Activated T-helper 1 cell treated with anti-CD3 and anti-CD28 coated beads, Interleukin-12 subunit alpha, Interleukin-12 subunit beta, Interleukin-2, Interleukin-4 antibody, amounts not matched to agents 30 ng/mL and 10 ng/mL and 1 ng/mL, durations not matched to agents 14 hours and 24 hours and 36 hours (primary cell): ENCODE measurements at places on chromosomes 1 and 21. TPM values are rescaled to one million over a fixed set of nuclear protein-coding genes. Genes with fewer than 3 reads are reported as not detected.

The GREM2 gene
- 0.05 TPM in 2 replicates for total RNA-seq

The MXRA8 gene
- total RNA-seq, result 0.18 and 0.20 TPM in 2 replicates

The MPZL1 gene
- total RNA-seq, result 40.8 and 40.9 TPM in 2 replicates

The KRTCAP2 gene
- 230 and 238 TPM in 2 replicates for total RNA-seq

The ACBD3 gene
- total RNA-seq, result 23.6 and 26.0 TPM in 2 replicates

DNA sequence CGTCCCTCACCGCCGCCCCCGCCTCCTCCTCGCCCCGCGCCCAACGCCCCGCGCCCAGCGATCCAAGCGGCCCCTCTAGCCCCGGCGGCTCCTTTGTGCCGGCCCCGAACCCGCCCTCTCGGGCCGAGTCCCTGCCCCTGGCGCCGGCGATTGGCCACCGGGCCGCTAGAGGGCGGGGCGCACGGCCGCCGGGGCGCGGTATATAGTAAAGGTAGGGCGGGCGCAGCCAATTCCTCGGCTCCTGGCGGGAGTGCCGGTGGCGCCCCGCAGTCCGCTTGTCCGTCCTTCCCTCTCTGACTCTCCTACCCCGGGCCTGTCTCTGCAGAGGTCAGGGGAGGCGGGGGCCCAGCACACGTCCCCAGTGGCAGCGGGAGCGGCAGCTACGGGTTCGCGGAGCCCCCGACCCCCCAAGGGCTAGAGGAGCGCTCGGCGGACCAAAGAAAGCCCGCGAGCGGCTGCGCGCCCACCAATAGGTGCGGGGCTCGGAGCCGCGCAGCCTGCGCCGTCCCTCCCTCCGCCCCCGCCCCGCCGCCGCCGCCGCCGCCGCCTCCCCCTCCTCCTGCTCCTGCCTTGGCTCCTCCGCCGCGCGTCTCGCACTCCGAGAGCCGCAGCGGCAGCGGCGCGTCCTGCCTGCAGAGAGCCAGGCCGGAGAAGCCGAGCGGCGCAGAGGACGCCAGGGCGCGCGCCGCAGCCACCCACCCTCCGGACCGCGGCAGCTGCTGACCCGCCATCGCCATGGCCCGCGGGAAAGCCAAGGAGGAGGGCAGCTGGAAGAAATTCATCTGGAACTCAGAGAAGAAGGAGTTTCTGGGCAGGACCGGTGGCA is at the start of gene ATP1B1:
ATP1B1 (plus strand) TSS at position 596 of the 826 bp plus-strand sequence; CDS start at position 736, 140 bp downstream.
- peaks cover 3% of the 10 kb centered on the region for H3K36me3 ChIP-seq
- peak within 1 kb of the TSS; percentile 89 for H3K4me3 ChIP-seq
- peaks cover 51% of the 10 kb centered on the region for H3K4me1 ChIP-seq

- DNase-seq, result no peak
- peak overlapping the region; percentile 50 for H3K27ac ChIP-seq
- H3K27me3 ChIP-seq, result no peaks in the 10 kb centered on the region
- H3K4me3 ChIP-seq, result no peak overlapping the region
- peaks cover 33% of the 10 kb centered on the region for H3K4me1 ChIP-seq
Observed at GRCh38 chr1:19405761-19406487, 79.4 kb downstream of the CAPZB start.

DNA sequence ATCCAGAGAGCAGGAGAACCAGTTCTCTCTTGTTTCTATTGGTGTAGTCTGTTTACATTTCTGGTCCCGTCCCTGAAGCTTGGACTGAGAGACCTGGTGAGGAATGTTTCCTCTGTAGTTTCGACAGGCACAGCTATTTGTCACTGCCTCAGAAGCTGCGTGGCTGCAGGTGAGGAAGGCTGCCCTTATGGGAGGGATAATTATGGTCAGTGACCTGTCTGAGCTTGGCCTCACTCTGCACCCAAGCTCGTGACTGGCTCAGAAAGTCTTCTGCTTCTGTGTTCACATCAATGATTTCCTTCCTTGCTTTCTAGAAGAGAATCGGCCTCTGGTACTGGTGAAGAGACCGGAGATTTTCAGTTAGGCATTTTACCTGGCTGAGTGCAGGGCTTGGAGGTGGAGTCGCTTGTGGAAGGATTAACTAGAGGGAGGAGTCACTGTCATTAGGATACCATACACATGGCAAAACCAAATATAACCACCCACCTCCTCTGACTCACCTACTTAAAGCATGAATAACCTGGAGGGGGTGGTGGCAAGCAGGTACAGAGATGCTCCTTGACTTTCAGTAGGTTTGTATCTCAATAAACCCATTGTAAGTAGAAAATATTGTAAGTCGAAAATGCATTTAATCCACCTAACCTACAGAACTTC is 19.9 kb upstream of the WDR26 start:
- no peak for DNase-seq
- no peak overlapping the region for H3K27ac ChIP-seq
- no peaks in the 10 kb centered on the region for H3K27me3 ChIP-seq
- peaks cover 16% of the 10 kb centered on the region for H3K36me3 ChIP-seq
- H3K4me3 ChIP-seq, result no peak overlapping the region
- H3K4me1 ChIP-seq, result peaks cover 31% of the 10 kb centered on the region

DNA sequence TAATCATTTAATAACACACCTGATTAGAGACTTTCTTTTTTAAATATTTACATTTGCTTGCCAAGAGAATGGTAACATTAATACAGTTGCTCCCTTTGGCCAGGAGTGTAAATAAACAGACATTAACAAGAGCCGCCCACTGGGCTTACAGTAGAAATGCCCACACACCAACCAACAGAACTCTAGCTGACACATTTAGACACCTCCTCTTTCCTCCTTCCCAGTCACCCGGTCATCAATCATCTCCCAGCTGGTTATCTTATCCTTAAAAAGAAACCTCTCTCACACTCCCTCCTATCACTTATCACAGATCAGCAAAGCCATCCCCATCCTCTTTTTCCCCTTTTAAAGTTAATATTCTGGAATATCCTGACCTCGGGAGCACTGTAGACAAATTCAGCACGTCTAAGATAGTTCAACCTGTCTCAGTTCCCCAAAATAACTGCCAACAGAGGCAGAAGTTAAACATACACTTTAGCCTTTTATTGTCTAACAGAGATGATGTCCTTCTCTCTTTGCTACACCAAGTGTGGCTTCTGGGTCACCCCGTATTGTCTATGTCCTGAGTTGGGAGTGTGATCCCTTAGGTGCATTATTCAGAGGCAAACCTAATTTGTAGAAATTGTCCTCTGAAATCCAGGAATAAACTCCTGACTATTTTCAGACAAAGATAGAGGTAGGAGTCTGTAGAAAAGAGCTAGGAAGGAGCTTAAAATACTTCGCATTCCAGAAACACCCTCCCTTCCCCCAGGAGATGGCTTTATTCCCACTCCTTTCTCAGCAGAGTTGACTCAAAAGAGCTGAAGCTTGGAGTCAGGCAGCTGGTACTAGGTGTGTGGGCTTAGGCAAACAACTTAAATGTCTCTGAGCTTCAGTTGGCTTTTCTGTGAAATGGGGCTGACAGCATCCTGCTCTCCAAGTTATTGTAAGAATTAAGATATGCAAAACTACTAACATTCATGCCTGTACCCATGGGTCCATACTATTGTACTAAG is 8.8 kb downstream of the MYCL start:
- H3K27me3 ChIP-seq, result peaks cover 67% of the 10 kb centered on the region
- H3K27ac ChIP-seq, result no peak overlapping the region
- H3K36me3 ChIP-seq, result no peaks in the 10 kb centered on the region
- peaks cover 5% of the 10 kb centered on the region for H3K4me1 ChIP-seq
- no peak for DNase-seq
- no peak overlapping the region for H3K4me3 ChIP-seq

- peaks cover 88% of the 10 kb centered on the region for H3K4me1 ChIP-seq
- H3K36me3 ChIP-seq, result peaks cover 4% of the 10 kb centered on the region
- H3K27me3 ChIP-seq, result peaks cover 2% of the 10 kb centered on the region
- peak overlapping the region; percentile 74 for H3K27ac ChIP-seq
- peak overlapping the region; percentile 23 for H3K4me3 ChIP-seq
Observed at GRCh38 chr1:172646653-172647052, 12.2 kb upstream of the FASLG start.

DNA sequence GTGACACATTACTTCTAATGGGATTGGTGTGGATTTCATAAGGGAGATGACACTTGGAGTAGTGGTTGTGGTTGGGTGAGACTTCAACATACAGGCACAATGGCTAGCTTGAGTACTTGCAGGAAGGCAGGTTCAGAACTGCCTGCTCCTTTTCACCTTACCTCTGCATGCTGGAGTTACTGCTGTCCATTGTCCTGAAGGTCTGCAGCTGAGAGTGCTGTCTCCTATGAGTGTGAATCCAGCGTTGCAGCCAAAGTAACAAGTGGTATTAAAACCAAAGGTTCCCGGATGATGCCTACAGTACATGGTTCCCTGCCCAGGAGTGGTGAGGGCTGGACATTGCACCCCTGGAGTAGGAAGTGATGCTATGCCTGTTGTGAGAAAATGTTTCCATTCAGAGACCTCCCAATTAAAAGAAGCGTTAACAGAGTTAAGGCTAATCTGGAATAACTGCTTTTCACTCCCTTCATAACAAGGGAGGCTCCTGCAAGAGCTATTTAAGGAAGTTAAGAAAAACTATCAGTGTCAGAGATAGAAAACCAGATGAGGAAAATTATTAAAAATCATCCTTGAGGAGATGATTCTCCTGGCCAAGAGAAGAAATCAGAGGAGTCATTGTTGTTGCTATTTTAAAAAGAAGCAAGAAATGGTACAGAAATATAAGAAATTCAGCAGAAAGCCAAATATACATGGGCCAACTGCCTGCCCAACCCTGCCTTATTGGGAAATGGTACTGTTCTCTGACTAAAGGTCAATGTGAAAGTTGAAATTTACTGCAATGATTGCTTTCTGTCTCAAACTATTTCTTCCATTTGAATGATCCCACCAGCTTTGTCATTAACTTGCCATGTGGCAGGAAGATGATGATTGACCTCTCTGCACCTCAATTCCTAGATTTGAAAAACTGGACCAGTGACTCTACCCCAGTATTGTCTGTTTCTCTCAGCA is 9.8 kb upstream of the F5 start:
- peaks cover 1% of the 10 kb centered on the region for H3K36me3 ChIP-seq
- peaks cover 59% of the 10 kb centered on the region for H3K4me1 ChIP-seq
- H3K27ac ChIP-seq, result no peak overlapping the region
- no peak overlapping the region for H3K4me3 ChIP-seq
- DNase-seq, result no peak

DNA sequence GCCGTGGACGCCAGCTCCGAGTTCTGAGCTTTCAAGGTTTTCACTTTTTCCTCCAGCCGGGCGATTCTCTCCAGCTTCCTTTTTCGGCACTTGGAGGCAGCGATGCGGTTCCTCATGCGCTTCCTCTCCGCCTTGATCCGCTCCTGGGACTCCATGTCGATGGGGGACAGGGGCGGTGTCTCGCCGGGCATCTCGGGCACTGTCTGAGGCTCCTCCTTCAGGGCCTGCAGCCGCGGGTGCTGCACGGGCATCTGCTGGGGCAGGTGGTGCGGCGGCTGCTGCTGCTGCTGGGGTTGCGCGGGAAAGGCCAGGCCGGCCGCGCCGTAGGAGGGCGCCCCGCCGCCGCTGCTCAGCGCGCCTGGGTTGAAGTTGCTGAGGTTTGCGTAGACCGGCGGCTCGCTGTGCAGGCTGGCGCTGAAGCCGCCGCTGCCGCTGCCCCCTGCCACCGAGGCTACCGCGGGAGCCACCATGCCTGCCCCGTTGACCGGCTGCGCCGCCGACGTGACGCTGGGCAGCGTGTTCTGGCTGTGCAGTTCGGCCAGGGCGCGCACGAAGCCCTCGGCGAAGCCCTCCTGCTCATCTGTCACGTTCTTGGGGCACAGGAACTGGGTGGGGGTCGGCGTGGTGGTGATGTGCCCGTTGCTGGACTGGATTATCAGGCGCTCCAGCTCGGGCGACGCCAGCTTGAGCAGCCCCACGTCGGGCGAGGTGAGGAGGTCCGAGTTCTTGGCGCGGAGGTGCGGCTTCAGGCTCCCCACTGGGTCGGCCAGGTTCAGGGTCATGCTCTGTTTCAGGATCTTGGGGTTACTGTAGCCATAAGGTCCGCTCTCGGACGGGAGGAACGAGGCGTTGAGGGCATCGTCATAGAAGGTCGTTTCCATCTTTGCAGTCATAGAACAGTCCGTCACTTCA is 1.4 kb downstream of the JUN start:
- H3K4me3 ChIP-seq, result peak overlapping the region; percentile 96
- peak overlapping the region; percentile 96 for H3K27ac ChIP-seq
- H3K4me1 ChIP-seq, result peaks cover 34% of the 10 kb centered on the region

DNA sequence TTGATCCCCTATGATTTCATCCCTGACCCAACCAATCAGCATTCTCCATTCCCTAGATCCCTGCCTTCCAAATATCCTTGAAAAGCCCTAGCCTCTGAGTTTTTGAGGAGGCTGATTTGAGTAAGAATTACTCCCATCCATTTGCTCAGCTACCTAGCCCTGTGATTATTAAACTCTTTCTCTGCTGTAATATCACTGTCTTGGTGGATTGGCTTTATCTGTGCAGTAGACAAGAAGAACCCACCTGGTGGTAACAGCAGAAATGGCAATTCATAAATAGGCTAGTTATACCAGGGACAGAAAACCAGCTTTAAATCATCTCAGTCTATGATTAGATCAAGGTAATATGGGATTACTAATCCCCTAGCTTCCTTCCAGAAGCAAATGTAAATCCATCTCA is 13.0 kb downstream of the IL20 start:
- H3K4me1 ChIP-seq, result peaks cover 7% of the 10 kb centered on the region
- peaks cover 4% of the 10 kb centered on the region for H3K36me3 ChIP-seq
- no peak for DNase-seq
- H3K4me3 ChIP-seq, result no peak overlapping the region
- no peak overlapping the region for H3K27ac ChIP-seq

GRCh38 chr21:45015469-45015860 is 58.9 kb upstream of the ADARB1 start:
- no peaks in the 10 kb centered on the region for H3K36me3 ChIP-seq
- H3K4me1 ChIP-seq, result no peaks in the 10 kb centered on the region
- no peak overlapping the region for H3K27ac ChIP-seq
- H3K4me3 ChIP-seq, result no peak overlapping the region
- no peak for DNase-seq
- H3K27me3 ChIP-seq, result peaks cover 26% of the 10 kb centered on the region

- H3K27me3 ChIP-seq, result peaks cover 29% of the 10 kb centered on the region
- DNase-seq, result no peak
- no peak overlapping the region for H3K4me3 ChIP-seq
- H3K36me3 ChIP-seq, result no peaks in the 10 kb centered on the region
- H3K27ac ChIP-seq, result no peak overlapping the region
- peaks cover 6% of the 10 kb centered on the region for H3K4me1 ChIP-seq
Observed at GRCh38 chr1:19577561-19577960, 66.5 kb upstream of the NBL1 start.

- H3K4me1 ChIP-seq, result no peaks in the 10 kb centered on the region
- no peak overlapping the region for H3K4me3 ChIP-seq
- DNase-seq, result no peak
- peaks cover 13% of the 10 kb centered on the region for H3K27me3 ChIP-seq
- H3K36me3 ChIP-seq, result no peaks in the 10 kb centered on the region
Observed at GRCh38 chr21:33680870-33681269, 38.6 kb downstream of the ITSN1 start.

DNA sequence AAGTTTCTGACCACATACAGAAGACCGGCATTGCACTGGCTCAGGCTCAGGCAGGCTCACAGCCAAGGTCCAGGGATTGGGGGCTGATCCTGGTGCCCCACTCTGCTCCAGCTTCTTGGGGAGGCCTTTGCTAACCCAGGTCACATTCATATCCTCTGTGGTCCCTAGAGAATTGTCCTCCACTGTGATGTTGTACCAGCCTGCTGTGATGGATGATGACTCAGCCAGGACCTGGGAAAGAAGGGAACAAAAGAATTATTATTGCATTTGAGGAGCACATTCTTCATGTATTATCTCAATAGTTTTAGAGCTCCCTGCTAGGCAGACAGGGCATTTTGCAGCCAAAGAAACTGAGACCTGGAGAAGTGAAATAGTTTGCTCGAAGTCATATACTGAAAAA is 114.3 kb upstream of the ETV3 start:
- no peak for DNase-seq
- H3K4me3 ChIP-seq, result no peak overlapping the region
- H3K36me3 ChIP-seq, result no peaks in the 10 kb centered on the region
- H3K27ac ChIP-seq, result no peak overlapping the region
- H3K4me1 ChIP-seq, result no peaks in the 10 kb centered on the region
- peaks cover 8% of the 10 kb centered on the region for H3K27me3 ChIP-seq
